ENCODE measurements at places on chromosomes 2 and 18. TPM values are rescaled to one million over a fixed set of nuclear protein-coding genes. Genes with fewer than 3 reads are reported as not detected.

- DNase-seq: peak; percentile 7
These were observed 288.5 kb upstream of the SLC8A1 start for GRCh38 chr2:40740419-40740818.

GRCh38 chr18:48021273-48021914 lies 90.9 kb upstream of the SMAD2 start:
- DNase-seq: no peak

DNA sequence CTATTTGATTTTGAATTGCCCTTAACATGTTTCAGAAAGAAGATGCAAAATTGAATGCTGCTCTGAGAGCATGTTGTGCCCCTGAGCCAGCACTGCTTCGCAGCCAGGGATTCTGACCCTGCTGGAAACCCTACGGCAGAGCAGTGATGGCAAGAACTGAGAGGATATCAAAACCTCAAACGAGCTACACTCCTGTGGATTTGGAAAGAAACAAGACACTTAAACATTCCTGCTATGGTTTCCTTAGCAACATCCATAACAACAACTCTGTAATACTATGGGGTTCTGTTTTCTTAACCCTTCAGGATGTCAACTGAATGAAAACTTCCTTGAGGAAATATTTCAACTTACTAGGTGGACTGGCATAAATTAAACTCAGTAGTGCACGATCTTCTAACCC lies 649.1 kb downstream of the NYAP2 start:
- DNase-seq: peak; percentile 9

- no peak for DNase-seq
These were observed 19.5 kb upstream of the STAT4 start for GRCh38 chr2:191170301-191170636.

GRCh38 chr2:223908304-223908998 lies 36.7 kb downstream of the WDFY1 start:
- DNase-seq: peak; percentile 97

DNA sequence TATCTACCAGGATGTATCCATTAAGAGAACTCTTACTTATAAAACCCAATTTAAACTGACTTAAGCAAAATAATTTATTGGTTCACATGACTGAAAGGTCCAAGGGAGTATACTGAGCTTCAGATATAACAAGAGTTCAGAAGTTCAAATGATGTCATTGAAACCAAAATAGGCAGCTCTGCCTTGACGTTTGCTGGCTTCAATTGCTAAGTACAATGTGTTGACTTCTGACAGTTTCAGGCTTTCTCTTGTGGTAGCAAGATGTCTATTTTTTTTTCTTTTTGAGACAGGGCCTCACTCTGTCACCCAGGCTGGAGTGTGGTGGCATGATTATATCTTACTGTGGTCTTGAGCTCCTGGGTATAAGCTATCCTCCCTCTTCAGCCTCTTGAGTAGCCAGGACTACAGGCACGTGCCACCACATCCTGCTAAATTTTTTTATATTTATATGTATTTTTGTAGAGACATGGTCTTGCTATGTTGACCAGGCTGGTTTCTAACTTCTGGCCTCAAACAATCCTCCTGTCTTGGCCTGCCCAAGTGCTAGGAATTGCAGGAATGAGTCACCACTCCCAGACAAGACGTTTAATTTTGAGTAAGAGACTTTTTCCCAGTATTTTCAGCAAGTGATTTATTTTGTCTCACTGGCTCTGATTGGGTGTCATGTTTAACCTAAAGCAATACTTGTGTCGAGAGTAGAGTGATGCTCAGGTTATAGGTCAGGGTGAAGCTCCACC lies 184.8 kb downstream of the NR4A2 start:
- DNase-seq: no peak

GRCh38 chr18:9530226-9531009 lies 55.1 kb downstream of the RALBP1 start:
- no peak for DNase-seq

DNA sequence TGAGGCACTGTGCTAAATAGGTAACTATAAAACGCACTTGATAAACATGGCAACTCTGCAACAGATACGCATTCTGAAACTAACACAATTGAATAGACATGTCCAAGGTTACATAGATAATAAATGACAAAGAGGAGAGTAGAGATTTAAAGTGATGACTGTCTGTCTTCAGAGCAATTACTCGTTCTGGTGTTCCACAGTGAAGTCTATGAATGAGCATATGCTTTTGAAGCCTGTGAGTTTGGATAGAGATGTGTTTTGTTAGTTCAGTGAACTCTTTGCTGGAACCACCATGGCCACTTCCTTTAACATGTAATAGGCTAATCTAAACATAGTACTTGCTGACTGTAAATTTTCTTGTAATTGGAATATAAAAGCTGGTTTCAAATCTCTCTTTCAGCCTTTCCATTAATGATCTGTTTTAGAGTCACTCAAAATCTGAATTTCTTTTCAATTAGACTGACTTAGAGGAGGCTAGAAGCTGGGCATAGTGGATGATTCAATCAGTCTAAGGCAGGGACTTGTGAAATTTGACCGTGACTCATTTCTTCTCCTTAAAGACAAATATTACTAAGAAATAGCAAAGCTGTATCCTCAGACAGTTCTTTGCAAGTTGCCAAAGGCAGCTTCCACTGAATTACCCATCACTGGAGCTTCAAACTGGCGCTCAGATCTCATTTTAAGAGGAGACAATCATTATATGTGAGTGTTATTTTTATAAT lies 1130.1 kb upstream of the CELF4 start:
- DNase-seq: no peak

DNA sequence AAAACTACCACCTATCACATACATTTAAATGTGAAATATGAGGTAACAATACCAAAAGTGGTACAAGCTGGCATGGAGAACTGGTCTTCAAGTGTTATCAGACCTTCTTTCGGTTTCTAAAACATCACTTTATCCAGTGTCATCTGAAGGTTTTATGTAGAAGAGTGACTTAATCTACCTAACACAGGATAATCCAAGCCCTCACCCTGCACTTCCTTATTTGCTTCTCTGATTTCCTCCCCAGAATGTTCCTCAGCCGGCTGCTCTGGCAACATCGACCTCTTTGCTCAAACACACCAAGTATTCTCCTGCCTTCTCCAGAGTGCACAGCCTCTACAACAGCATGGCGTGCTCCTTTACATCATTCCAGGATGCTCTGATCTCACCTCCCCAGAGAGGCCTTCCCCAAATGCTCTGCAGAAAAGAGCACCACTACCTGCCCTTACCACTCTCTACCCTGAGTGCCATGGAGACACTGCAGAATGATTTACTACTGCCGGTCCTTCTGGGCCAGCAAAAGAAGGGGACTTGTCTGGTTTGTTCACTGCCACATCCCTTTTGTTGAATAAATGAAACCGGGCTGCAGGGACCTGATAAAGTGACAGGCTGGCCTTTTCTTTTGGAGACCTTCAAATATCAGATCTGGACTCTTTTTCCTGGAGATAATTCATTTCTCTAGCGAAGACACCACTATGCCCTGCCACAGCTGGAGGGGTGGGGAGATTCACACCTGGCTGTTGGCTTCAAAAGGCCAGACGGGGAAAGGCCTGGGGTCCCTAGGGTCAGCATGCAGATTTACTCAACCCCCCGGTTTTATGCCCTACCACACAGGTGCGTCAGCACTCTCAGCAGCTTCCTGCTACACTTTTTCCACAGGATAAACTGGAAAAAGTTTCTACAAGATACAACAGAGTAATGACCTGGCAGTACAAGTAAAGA lies 42.0 kb downstream of the TTR start:
- no peak for DNase-seq

DNA sequence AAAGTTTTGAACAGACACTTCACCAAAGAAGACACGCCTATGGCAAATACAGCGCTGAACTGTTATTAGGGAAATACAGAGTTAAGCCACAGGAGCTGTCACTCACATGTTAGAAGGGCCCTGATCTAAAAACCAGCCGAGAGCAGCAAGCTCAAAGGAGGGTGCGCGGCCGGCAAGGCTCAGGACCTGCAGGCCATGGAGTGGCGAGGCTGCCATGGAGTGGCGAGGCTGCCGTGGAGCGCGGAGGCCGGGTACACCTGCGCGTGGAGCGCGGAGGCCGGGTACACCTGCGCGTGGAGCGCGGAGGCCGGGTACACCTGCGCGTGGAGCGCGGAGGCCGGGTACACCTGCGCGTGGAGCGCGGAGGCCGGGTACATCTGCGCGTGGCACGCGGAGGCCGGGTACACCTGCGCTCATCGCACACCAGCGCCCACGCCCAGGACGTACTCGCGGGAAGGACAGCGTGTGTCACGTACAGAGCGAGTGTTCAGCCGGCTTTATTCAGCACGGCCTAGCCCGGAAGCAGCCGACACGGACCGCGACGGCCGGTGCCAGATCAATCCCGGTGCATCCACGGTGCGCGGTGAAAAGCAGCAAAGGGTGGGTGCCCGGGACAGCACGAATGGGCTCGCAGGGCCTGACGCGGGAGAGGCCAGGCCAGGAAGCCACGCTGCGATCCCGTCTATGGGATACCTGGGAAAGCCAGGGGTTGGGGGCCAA lies 68.8 kb downstream of the SLC66A2 start:
- no peak for DNase-seq

DNA sequence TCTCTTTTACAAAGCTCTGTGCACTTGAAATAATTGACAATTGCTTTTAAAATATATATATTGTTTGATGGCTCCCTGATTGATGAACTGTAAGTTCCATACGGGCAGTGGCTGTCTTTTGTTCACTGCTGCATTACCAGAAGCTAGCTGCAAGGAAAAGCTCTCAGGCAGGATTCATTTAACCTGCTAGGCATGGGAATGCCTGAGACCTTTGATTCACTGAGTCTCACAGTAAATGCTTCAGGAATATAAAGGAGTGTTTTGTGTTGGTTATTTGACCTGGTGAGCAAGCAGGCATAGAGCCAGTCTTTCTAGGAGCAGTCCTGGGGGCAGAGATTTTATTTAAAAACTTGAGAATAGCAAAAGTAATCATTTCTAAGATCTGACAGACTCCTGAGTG lies 193.2 kb upstream of the ITGA4 start:
- DNase-seq: no peak

GRCh38 chr18:78679613-78680260 lies 299.9 kb upstream of the SALL3 start:
- DNase-seq: no peak

- DNase-seq: no peak
These were observed 8.5 kb downstream of the RAX start for GRCh38 chr18:59264651-59265245.

- no peak for DNase-seq
These were observed 246.7 kb upstream of the GULP1 start for GRCh38 chr2:188045016-188045415.

DNA sequence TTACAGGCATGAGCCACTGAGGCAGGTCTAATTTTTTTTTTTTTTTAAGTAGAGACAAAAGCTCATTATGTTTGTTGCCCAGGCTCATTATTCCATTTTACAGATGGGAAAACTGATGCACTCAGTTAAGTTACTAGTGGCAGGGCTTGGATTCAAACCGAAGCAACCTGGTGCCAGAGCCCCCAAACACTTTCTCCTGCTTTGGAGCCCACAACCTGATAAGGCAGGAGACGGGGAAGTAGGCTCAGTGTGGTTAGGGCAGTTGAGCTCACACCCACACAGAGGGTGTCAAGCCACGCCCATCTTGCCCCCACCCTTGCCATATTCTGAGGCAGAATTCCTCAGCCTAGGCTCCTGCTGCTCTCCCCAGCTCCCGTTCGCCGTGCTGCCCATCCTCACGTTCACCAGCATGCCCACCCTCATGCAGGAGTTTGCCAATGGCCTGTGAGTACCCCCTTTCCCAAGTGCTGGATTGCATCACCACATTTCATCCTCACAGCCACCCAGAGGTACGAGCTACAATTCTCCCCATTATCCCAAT lies 5.8 kb upstream of the CTDSP1 start:
- DNase-seq: no peak

GRCh38 chr18:76993085-76993382 lies 139.5 kb downstream of the MBP start:
- DNase-seq: no peak

GRCh38 chr18:5628512-5629255 lies 84.9 kb upstream of the EPB41L3 start:
- DNase-seq: no peak

- no peak for DNase-seq
These were observed 12.5 kb downstream of the OTOF start for GRCh38 chr2:26465266-26465925.

DNA sequence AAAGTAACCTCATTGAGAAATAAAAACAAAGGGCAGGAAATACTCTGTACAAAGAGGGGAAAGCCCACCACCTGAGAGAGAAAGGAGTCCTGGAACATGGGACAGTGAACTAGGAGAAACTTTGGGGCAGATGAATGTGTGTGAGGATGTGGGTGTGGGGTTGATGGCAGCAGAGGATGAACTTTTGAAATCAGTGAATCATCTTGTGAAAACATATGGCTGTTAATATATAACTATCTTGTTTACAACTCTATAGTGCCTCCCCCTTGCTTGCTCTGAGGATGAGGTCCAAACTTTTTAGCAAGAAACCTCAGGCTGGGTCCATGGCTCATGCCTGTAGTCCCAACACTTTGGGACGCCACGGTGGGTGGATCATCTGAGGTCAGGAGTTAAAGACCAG lies 171.8 kb upstream of the LHCGR start:
- DNase-seq: peak; percentile 21

DNA sequence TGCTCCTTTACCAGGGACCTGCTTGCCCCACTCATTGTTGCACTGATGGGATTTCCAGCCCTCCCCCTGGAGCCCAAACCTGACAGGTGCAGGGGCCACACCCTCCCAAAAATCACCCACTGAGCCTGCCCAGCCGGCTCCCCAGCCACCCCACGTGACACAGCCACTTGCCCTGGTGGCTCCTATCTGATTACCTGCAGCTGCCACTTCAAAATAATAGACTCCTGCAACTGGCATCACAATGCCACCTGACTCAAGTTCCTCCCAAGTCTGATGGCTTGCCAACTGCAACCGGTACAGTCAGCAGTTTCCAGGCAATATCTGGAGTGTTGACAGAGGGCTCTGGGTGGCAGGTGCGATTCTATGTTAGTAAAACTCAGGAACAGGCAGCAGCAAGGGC lies 66.2 kb downstream of the CRACDL start:
- DNase-seq: no peak

DNA sequence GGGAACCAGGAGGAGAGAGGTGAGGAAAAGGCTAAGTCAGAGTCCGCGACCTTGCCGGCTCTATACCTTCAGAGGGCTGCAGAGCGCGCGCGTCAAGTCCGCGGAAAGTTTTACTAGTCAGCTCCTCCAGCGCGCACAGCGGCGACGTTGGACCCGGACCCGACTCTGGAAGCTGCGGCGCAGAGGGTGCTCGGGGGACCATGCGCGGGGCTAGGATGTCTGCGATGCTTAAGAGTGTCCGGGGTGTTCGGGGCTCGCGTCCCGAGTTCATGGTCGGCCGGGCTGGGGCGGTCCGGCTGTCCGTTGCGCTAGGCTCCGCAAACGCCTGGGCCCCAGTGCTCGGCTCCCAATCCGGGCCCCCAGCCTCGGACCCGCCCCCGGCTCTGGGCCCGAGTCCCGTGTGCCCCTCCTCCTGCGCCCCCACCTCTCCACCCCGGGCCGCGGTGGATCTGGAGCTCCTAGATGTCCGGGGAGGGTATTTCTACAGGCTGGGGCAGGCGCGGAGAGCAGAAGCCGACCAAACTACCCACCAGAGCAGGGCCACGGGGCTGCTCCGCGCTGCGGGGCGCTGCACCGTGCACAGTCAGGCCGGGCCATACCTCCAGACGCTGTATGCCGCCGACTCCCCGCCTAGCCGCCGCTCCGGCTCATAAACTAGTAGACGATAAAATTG lies at the start of gene LBX2:
LBX2 (minus strand) TSS at position 337 of the 673 bp plus-strand sequence; CDS start at position 271, 66 bp downstream.
- DNase-seq: no peak

GRCh38 chr2:168293766-168294165 lies 46.4 kb upstream of the STK39 start:
- peak; percentile 23 for DNase-seq

The CIDEA gene
- total RNA-seq: not detected

The IMPA2 gene
- 71.8 TPM for total RNA-seq

The UGT1A3 gene
- 0.11 TPM for total RNA-seq

The SETBP1 gene
- total RNA-seq: 0.18 TPM

The PJVK gene
- total RNA-seq: 1.2 TPM

The TUBA3E gene
- not detected for total RNA-seq

The CYP1B1 gene
- total RNA-seq: not detected

Data from HepG2 (cell line).